ENCODE measurements at places on chromosomes 4 and X.

DNA sequence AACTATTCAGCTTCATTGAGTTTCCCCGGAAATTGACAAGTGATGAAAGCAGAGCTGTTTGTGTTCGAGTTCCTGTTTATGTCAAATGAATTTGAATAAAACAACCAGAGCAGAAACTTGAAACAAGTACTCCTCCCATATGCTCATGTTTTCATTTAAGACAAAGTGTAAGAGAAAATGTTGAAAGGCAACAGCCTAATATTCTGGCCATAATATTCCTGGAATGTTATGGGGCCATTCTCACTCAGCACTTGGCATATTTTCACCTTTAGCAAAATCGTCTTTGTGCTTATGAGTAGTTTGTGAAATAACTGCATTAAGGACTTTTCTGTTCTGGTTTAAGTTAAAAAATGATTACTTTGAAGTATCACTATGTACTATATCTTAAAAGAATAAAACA is 276.0 kb upstream of the FAT1 start:
- DNase-seq: no peak

DNA sequence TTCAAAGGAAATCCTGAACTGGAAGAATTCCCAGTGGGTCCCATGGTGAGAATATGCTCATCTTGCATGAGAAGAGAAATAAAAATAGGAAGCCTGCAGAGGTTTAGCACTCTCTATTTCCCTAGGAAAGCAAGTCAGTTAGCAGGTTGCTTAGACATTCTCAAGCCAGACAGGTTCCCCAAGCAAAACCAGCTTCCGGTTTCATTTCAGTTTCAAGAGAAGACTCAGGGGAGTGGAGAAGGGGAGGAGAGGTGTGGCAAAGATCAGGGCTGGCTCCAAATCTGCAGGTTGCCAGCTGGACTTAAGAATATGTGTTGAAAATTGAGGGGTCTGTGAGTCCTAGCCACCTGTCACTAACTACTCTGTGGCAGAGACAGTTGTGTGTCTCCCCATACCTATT is 107.5 kb downstream of the CLNK start:
- no peak for DNase-seq

DNA sequence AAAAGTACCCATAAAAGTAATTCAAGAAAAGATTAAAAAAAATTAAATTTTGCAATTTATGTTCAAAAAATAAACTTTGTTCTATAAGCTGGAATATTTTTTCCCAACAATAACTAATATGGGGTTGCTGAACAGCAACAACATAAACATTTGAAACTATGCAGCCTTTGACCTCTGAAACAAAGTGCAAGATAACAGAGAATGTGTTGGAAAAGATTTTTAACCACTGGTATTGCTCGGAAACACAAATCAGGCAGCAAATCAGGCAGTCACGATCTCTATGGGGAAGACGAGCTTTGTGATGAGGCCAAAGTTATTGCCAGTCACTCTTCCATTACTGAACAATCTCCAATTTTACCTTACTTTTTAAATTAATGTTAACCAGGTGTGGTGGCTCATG is 332.1 kb downstream of the PABPC4L start:
- no peak for DNase-seq

DNA sequence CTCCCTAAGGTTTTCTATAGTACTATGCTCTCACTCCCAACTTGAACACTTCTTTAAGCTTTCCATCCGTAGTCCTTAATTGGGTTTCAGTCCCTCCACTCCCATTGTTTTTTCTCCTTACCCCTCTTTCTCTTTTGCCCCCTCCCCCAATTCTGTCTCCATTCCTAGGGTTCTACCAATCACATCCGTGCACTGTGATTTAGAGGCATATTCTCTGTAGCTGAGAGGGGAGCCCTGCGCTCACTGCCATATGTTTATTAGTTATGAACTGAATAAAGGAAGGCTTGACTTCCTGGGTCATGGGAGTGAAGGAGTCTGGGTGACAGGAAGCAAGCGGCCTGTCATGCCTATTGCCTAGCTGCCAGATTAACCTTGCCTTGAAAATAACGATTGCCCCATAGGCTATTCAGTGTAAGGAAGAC is 471 bp downstream of the MCTS1 start:
- DNase-seq: peak; percentile 27

GRCh38 chrX:151754641-151755215 is 20.2 kb downstream of the CNGA2 start:
- DNase-seq: no peak

DNA sequence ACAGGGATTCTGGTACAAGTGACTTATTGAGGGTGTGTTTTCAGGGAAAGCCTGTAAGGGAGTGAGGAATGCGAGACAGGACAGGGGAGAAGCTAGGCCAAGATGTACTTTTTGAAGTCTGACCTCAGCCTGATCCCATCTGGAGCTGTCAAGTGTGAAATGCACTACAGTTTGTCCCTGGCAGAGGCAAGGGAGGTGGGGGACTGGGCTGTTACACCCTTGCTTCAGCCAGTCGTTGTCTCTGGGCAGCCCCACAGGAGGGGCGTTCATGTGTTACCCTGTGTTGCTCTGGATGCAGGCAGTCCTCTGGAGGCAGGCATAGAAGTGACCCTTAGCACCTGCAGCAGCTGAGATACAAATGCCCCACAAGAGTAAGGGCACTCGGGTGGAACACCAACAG is 25.8 kb downstream of the PPEF1 start:
- DNase-seq: no peak

- no peak for DNase-seq
Observed at GRCh38 chr4:122617597-122618593, 3.0 kb downstream of the IL21 start.

GRCh38 chrX:85499400-85499799 is 119.9 kb upstream of the POF1B start:
- no peak for DNase-seq

GRCh38 chrX:96835660-96836289 is 47.9 kb upstream of the RPA4 start:
- DNase-seq: no peak

GRCh38 chrX:124269881-124270280 is 62.6 kb upstream of the TEX13D start:
- DNase-seq: no peak

- DNase-seq: no peak
Observed at GRCh38 chrX:3286196-3286945, 60.1 kb downstream of the MXRA5 start.

DNA sequence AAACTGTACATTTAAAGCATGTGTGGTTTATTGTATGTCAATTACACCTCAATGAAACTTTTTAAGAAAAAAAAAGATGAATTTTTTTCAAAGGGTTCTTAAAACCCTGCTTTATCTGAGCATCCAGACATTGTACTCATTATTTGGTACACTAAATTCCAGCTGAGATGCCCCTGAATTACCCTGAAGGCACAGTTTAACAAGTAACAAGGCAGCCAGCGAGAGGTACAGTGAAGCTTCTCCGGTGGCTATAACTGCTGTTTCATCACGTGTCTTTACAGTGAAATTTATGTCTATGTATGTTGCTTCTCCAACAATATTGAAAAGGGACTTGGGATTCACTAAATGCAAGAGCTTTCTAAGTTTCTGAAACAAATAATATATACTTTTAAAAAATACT is 15.8 kb downstream of the SLC7A11 start:
- no peak for DNase-seq

GRCh38 chrX:137549851-137550664 is 15.9 kb upstream of the ZIC3 start:
- DNase-seq: no peak

- DNase-seq: no peak
Observed at GRCh38 chrX:133412246-133412645, 3.0 kb downstream of the GPC4 start.

DNA sequence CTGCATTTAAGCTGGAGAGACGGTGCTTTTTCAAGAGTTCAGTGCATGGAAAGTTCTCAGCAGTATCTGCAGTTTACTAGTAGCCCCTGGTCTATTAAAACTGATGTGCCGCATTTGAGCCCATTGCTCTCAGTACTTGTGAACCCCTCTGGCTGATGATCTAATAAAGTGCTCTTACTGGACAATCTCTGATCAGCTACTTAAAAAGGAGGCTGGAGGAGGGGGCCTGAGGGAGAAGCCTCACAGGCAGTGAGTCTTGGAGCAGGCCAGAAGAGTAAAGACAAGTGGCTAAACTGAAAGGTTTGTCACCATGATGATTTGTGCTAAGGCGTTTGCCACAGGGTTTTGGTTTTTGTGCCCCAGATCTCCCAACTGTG is 138.5 kb downstream of the ARX start:
- DNase-seq: no peak

- DNase-seq: no peak
Observed at GRCh38 chr4:5888222-5889001, 4.5 kb downstream of the CRMP1 start.

GRCh38 chr4:123986268-123986798 is 589.7 kb downstream of the SPRY1 start:
- DNase-seq: no peak

DNA sequence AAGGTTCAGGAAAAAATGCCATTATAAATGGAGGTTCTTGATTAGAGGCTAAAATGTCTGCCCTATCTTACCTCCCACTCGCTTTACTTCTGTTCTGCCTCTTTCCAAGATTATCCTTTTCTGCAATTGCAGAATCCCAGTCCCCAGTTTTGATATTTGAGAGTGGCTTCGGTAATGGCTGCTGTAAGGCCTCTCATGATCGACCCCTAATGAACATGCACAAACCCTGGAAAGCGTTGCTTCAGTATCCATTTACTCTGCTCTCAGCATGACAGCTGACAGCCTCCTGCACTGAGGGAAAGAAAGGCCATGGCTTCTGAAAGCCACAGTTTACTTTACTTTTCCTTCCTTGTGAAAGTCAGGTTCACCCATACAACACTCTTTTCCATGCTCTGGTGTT is 325.4 kb upstream of the GALNT7 start:
- no peak for DNase-seq

DNA sequence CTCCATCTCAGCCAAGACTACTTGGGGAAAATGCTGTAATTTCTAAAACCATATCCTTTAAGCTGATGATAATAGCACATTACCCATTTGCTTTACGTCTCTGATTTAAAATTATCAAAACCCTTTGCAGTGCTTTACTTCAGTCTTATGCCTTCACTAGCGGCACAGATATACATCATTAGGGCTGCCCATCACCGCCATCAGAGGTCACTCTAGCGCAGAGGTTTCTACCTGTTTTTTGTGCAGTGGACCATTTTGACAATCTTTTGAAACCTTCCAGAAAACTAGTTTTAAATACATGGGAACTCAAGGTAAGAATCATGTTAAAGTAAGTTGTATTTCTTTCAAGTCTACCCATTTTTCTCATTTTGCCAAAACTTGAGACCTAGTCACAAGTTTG is 592.5 kb downstream of the PPARGC1A start:
- no peak for DNase-seq

GRCh38 chr4:48910511-48910910 is 3.9 kb upstream of the OCIAD2 start:
- no peak for DNase-seq

GRCh38 chr4:148044912-148045352 is 313.0 kb downstream of the ARHGAP10 start:
- no peak for DNase-seq

DNA sequence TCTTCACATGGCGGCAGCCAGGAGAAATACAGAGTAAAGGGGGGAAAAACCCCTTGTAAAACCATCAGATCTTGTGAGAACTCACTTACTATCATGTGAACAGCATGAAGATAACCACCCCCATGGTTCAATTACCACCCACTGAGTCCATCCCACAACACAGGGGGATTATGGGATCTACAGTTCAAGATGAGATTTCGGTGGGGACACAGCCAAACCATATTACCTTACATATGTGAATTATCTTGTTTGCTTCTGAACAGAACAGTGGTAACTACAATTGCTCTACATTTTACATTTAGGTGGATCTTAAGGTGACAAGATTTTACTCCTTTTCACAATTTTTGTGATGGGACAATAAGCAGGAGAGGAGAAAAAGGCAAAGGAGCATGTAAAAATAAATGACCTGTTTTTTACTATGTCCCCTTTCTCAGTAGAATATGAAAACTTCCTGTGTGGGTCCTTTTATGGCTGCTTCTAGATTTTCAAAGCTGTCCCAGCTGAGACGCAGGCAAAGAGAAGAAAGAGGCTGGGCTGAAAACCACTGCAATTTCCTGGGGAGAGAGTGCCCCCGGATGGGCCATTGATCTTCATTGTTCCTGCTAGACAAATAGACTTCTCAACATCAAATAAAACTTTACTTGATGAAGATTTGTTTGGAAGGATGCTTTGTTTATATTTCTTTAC is 45.9 kb upstream of the PGM2 start:
- peak; percentile 41 for DNase-seq

- DNase-seq: no peak
Observed at GRCh38 chr4:19496756-19497155, 754.9 kb upstream of the SLIT2 start.

DNA sequence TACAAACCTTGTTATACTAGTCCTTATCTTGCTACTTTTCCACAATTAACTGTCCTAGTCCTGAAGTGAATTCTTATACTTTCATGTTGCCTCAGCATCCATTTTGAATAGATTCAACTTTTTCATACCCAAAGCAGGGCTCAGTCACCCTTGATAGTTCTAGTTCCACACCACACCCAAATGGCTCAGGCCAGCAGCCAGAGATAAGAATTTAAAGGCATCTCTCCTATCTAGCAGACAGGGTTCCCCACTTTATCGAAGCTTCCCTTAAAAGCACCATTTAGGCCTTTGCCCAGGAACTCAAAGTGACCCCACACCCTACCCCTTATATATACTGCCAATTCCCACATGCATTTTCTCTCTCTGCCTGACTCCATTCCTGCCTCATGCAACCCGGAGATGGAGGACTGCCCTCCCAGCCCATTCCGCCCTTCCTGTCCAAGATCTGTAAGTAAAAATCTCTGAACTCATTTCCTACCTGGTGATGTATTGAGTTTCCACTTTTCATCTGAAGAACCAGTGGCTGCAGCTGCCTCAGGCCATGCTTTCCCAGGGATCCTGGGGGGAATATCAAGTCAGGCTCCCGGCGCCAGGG is 63.7 kb upstream of the TXK start:
- no peak for DNase-seq

GRCh38 chrX:132407691-132408090 is 81.1 kb downstream of the MBNL3 start:
- DNase-seq: no peak

DNA sequence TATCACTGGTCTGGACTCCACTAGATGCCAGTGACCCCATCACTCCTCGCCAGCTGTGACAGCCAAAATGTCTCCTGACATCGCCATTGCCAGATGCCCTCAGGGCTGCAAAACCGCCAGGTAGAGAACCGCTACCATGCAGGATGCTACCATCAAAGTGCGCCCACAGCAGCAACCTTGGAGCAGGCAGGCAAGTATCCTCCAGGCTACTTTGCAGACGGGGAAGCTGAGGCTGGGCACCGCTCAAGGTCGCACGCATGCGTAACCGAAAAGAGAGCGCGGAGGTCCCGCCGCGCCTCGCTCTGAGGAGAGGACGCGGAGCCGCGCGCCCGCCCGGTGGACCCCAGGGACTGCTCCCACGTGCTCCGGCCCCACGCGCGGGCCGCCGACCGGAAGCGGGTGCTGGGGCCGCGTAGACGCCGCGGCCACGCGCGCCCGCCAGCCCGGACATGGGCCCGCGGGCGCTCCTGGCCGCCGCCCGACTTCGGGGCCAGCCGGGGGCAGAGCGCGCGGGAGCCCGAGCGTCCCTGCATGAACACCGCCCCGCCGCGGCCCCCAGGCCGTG is at the start of gene STS:
Gene STS, plus strand, starts transcription at position 300 of the 565 bp plus-strand sequence. CDS start 105,488 bp downstream, outside the sequence.
- DNase-seq: no peak
